Activated CD4-positive, alpha-beta T cell treated with anti-CD3 and anti-CD28 coated beads, Interleukin-2, amount 50 U/mL, for 4 hours (primary cell): ENCODE measurements at places on chromosomes 6 and 20.

DNA sequence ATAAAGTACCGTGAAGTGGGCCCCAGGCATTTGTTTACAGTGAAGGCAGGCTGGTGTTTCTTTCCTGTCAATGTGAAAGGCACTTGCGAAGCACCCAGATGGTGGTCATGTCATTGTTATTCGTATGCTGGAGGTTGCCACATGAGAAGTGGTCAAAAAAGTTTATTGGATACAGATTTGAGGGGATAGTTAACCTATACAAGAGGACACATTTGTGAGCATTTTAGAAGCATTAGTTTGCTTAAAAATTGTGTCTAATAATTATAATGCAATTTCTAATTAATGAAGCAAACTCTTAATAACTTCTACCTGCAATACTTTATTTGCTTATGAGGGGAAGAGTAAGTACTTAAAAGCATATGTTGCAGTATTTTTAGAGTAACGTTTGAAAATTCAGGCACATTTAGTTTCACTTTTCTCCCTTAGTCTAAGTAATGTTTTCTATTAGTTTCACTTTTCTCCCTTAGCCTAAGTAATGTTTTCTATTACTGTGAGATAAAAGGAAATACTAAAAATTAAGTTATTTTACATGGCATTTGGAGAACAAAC, 120.7 kb upstream of the CLDN20 start:
- DNase-seq = no peak

DNA sequence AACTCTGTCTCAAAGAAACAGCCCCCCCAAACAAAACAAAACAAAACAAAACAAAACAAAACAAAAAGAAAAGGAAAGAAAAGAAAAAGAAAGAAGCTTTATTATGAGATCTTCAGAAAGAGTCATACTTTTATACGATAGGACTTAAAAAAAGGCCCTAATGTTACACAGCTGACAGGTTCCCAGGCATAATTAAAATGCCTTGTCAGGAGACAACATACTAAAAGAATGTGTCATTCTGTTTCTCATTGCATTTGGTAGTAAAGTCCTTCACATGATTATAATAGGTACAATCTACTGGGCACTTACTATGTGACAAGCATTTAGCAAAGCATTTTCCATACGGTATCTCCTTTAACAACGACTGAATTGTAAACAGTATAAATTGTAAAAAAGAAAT, 36.4 kb upstream of the RPN2 start:
- DNase-seq = no peak

- no peak for DNase-seq
Observed at GRCh38 chr6:56525974-56526789, 116.5 kb downstream of the DST start.

GRCh38 chr20:9555781-9556180, 41.4 kb downstream of the LAMP5 start:
- DNase-seq = no peak

DNA sequence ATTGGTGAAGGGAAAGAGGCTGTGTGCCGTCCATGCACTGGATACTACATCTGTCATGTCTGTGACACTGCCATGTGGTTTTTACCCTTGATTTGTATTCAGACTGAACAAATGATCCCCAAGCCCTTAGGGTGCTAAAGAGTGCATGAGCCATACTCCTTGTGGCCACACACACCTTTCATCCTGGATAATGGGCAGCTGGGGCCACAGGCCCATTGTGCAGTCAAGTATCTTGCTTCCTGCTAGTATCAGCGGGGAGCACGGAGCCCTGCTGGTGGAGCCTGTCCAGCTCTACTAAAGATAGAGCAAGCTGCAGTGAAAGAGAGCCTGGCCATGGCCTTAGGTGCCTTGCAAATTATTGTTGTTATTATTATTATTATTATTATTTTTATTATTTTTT, 75.1 kb downstream of the SLX4IP start:
- no peak for DNase-seq

- DNase-seq = no peak
Observed at GRCh38 chr6:147958683-147959082, 384.0 kb upstream of the SASH1 start.

- no peak for DNase-seq
Observed at GRCh38 chr20:38387953-38388352, 41.7 kb downstream of the LBP start.

GRCh38 chr6:46062312-46062711, 46.7 kb upstream of the CLIC5 start:
- DNase-seq = no peak

GRCh38 chr20:38115205-38115604, 49.9 kb downstream of the TGM2 start:
- no peak for DNase-seq

DNA sequence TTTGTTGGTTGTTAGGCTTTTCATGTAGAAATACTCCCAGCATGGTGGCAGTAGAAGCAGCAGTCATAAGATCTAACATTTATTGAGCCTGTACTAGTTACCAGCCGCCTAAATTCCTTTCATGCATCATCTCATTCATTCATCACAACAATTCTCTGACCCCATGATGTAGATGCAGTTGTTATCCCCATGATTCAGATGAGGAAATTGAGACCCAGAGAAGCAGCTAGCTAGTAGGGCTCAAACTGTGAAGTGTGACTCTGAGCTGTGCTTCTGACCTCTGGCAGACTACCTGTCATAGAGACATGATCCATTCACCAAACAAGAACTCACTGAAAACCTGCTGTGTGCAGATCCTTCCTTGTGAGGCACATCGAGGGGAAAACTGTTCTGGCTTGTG, 16.9 kb downstream of the RREB1 start:
- no peak for DNase-seq

- DNase-seq = no peak
Observed at GRCh38 chr20:41245086-41245707, 72.3 kb downstream of the ZHX3 start.
